Glutamatergic neuron (in vitro differentiated cells): ENCODE measurements at places on chromosomes 1 and 21.

GRCh38 chr1:228900099-228900885 lies 165.0 kb downstream of the RHOU start:
- DNase-seq = no peak

DNA sequence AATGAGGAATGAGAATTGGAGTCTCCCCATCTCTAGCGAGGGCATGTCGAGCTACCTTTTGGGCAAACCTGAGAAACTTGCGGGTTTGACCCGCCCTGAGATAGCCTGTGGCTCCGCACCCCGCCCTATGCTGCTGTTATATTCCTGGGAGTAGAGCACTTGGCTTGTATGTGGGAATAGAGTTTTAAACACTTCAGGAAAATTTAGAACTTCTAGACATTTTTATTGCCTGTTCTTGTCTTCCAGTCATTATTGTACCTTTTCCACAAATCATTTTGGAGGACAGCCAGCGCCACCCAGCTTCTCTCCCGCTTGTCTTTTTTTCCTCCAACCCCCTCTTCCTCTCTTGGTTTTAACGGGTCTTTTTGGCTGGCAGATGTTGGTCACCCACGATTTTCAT lies 738 bp downstream of the GNPAT start:
- no peak for DNase-seq

DNA sequence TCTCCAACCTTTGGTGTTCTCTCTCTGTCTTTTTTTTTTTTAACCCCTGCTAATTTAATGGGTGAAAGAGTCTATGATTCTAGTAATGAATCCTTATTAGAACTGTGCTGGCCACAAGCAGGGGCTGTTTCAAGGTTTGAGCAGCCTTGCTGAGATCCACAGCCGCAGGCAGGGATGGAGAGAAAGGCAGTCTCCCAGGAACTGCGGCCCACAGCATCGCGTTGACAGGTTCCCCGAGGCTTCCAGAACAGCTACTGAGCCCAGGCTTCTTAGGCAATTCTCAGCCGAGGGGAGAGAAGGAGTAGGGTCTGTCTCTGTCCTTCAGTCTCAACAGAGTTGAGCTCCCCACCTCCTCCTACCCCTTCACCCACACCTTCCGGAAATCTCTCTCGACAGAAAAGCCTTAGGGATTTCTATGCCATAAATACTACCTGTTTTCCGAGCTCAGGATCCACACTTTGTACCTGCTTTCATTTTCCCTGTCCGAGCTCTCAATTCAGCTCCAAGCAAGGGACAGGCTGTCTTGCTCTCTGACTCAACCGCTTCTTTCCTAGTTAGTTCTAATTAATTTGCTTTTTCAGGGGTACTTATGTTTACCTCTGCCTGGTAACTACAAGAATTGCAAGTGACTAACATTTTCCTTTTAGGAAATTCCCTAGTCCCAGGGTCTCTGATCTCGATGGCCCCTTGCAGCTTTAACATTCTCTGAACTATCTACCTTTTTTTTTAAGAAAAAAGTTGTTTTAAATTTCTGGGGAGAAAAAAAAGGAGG lies 6.7 kb upstream of the CASZ1 start:
- DNase-seq = no peak

DNA sequence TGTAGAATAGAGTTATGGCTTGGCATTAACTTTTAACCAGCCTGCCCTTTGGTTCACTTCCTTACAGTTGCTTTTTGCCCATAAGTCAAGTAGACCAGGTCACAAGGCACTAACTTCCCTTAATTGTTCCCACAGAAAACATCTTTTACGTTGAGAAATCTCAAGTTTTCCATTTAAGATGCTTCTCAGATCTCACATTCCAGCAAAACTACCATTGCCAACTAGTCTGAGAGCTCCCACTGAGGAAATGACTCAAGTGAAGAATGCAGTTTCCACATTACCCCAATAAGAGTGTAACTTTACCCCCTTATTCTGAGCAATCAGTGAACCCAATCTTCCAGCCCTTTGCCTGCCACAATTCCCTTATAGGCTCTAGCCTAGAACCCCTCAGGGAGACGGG lies 502.2 kb upstream of the OLFM3 start:
- no peak for DNase-seq

DNA sequence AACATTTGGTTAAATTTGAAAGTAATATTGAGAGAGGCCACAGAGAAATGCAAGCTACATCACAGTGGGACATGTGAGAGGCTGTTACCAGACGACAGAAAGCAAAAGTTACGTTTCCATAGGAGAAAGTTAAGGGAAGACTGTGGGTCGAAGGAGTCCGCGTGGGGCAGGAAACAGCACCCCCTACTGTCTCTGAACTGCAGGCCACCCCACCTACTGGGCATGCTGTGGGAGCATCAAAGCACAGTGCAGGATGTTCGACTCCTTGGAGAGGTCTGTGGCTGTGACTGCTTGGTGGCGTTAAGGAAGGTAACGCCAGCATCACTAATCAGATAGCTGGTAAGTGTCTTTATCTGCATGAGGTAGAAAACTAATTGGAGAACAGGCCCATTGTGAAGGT lies 123.9 kb downstream of the PTBP2 start:
- DNase-seq = peak; percentile 40

DNA sequence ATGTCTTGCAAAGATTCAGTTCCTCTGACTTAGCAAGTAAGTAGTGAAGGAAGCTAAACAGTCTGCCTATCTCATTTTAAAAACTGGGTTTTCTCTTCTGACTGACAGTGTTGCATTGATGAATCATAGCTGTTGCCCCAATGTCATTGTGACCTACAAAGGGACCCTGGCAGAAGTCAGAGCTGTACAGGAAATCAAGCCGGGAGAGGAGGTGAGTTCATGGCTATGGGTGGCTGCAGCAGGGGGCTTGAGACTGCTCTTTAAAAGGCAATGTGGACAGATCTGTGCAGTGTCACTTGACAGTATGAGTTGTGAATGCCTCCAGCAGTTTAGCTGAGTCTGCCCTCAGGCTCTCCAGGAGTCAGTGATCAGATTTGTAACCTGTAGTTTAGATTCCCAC lies 46.6 kb downstream of the SMYD2 start:
- DNase-seq = no peak

GRCh38 chr1:162110910-162111309 lies 41.4 kb downstream of the NOS1AP start:
- no peak for DNase-seq

GRCh38 chr1:10882069-10882468 lies 85.6 kb upstream of the CASZ1 start:
- DNase-seq = no peak

DNA sequence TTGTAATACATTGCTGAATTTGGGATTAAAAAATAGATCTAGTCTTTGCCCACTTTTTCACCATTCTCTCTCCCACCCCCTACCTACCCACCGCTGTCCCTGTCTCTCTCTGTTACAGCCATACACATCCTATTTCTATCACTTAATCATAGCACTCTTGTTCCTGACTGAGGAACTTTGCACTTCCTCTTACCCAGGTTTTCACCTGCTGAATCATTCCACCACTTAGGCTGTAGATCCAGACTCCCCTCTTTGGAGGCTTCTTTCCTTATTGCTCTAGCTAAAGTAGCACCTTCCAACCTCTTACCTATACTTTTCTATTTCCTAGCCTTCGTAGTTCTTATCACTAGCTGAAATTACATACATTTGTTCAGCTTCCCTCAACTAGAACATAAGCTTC lies 59.6 kb downstream of the ATP6V1G3 start:
- no peak for DNase-seq

- no peak for DNase-seq
These were observed 29.0 kb downstream of the NEK7 start for GRCh38 chr1:198185759-198186158.

DNA sequence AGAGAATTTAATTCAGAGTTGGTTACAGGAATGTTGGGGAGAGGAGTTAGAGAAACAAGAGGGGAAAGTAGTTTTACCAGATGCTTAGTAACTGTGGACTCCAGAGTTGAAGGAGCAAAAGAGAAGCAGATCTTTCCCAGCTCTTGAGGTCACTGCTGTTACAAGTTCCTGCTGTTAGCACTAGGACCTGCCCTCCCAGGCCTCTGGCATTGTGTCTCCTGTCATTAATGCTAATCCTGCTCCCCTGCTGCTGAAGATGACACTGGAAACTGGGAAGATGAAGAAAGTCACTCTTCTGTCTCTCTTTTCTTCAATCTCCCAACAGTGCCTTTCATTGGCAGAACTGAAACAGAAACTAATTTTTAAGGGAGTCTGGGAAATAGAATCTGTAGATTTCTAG lies 845.6 kb downstream of the ADGRL2 start:
- no peak for DNase-seq

GRCh38 chr21:34795175-34795547 lies 126.4 kb downstream of the CLIC6 start:
- DNase-seq = no peak

GRCh38 chr1:47638713-47639112 lies 200.9 kb downstream of the FOXD2 start:
- no peak for DNase-seq

GRCh38 chr1:156908955-156909354 lies 11.5 kb upstream of the LRRC71 start:
- no peak for DNase-seq

DNA sequence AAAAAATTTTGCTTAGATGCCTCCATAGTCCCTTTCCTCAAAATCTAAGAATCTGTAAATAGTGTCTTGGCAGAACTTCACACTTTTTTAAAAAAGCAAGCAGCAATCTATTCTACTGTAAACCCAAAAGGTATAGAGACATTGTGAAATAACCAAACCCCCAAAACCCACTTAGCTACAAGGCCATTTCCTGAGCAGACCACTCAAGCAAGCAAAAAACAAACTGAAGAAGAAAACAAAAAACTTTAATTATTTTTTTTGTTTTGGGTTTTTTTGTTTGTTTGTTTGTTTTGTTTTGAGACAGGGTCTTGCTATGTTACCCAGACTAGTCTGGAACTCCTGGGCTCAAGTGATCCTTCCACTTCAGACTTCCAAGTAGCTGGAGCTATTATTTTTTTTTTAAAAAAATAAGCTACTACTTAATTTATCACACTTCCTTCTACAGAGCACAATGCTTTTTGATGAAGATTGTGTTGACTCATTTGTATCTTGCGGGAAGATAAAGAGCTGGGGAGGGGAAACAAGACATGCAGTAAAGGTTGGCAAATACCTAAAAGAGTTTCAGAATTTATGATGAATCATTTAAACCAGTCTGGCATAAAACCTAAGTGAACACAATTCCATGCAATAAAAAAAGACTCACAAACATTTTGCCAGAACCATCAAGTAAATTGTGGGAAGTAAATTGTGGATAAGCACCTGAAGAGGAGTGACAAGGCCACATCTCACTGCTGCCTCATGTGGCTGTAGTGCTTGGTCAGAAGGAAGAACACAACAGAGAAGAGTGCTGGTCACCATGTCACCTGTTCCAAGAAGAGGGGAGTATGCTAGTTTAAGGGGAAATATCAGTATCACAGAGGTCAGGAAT lies 2.7 kb upstream of the PTPN22 start:
- no peak for DNase-seq

- no peak for DNase-seq
These were observed 13.3 kb upstream of the ADORA1 start for GRCh38 chr1:203114202-203114601.

GRCh38 chr1:26839339-26839722 lies 12.8 kb downstream of the ZDHHC18 start:
- no peak for DNase-seq

DNA sequence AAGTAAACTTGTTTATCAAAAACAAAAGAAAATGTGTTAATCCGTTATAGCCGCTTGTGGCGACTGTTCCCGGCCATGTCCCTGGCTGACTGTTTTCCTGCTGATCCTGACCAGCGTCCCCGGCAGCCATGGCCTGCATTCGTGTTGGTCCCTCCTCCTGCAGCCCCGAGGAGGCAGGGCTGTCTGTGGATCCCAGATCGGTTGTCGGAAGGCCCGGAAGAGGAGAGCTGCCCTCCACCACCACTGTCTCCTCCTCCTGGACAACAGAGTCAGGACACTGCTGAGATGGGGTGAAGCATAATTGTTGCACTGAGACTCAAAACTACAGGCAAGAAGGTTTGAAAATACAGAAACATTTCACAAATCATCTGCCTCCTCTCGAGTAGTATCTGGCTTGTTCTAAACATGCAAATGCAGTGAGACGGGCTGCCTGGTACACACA lies 3.6 kb upstream of the MXRA8 start:
- DNase-seq = peak; percentile 21

DNA sequence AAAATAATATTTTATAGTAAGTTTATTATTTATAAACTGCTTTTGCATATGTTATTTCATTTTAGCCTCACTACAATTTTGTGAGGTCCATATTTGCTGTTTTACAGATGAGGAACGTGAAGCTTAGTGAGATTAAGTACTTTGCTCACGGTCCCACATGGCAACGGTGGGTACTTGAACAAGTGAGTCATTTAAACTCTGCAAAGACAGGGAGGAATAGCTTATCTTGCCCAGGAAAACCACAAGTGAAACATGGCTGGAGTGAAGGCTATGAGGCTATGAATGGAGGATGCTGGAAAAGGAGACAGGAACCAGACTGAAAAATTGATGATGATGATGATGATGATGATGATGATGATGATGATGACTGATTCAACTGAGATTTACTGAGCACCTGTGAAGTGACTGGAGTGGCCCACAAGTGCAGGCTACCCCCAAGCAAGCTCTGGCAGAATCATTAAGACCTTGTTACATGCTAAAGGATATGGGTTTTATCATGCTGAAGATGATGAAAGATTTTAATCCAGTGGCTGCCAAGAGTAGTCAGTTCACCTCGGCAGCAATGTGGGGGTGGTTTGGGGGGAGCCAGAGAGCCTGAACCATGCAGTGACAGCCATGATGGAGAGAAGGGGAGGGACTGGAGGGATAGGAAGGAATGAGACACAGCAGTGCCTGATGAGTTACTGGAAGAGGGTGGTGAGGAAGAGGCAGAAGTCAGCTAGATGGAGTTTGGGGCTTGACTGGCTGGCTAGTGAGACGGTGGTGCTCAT lies 1.4 kb upstream of the ABCA4 start:
- DNase-seq = no peak

GRCh38 chr1:11835441-11836225 lies 11.9 kb downstream of the NPPA start:
- no peak for DNase-seq

DNA sequence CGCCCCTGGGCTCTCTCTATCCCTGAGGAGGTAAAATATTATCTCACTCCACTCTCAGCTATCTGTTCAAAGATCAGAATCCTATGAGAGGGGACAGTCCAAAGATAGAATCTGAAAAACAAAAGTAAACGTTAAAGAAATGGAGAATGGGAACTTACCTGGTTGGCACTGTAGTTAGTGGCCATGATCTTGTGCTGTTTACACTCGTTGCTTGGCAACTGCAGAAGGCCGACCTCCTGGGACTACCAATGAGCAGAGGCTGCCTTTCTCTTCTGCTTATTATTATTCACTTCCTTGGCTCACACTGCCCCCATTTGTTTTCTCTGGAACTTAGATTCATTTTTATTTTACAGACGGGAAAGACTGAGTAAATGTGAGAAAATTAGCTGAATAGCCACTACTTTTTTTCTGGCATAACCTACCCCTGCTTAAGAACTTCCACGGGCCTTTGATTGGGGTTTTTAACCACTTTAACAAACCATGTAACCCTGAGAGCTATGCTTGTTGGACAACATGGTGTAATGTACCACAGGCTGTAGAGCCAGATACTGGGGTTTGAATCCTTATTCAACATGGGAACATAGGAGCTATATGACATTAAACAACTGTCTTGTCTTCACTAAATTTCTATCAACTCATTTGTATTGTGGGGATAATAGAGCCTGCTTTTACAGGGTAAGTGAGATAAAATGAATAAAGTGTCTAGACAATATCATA lies at the start of gene CFAP126:
TSS of gene CFAP126 (minus strand) at position 193 of the 717 bp plus-strand sequence. CDS start at position 185, 8 bp downstream.
- DNase-seq = peak; percentile 53
